ENCODE measurements at places on chromosomes 1 and 21.

- DNase-seq, result no peak
Observed at GRCh38 chr1:232786845-232787455, 18.3 kb upstream of the MAP10 start.

DNA sequence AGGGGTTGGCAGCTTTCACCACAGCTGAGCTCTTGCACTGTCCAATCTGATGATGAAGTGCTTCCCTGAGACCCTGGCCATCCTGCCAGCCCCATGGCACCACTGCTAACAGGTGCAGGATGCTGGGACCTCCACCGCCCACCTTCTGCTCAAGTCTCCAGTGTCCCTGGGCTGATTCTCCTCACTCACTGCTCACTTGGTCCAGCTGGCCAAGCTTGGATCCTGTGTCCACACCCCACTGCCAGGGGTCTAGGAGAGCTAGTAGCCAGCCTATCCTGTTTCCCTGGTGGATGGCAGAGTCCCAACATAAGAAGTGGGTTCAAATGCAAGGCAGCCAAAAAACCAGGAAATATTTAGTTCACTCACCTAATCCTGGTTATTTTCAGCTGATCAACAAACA, 217.2 kb upstream of the IRF2BP2 start:
- DNase-seq, result no peak

DNA sequence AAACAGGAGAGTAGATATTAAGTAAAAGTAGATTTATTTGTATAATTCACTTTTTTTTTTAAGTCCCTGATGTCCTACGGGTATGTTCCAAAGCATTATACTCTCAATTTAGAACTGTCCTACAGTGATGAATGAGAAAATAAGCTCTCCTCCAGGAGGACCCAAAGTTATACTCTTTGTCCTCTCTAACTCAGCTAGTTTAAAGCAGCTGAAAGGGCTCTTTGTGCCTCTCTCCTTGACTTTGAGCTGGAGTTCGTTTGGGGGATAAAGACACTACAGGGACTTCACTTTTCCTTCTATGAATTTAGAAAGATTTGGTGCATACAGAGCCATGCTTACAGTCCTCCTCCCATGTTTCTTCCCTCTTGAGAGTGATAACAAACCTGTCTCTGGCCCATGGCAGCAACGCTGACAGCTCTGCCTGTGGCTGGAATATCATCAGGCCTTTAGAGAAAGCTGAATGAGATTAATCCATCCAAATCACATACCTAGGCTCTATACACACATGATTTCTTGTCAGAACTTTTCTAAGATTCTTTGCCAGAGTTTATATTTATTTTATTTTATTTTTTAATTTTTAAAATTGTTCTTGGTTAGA, 134.3 kb downstream of the PIK3R3 start:
- DNase-seq, result no peak

- no peak for DNase-seq
Observed at GRCh38 chr1:202540014-202540413, 170.2 kb downstream of the SYT2 start.

GRCh38 chr21:46001821-46002681, 20.5 kb downstream of the COL6A1 start:
- peak; percentile 50 for DNase-seq

GRCh38 chr1:174406421-174406820, 41.3 kb upstream of the GPR52 start:
- no peak for DNase-seq

GRCh38 chr1:54965624-54966340, 14.6 kb upstream of the TMEM61 start:
- no peak for DNase-seq

DNA sequence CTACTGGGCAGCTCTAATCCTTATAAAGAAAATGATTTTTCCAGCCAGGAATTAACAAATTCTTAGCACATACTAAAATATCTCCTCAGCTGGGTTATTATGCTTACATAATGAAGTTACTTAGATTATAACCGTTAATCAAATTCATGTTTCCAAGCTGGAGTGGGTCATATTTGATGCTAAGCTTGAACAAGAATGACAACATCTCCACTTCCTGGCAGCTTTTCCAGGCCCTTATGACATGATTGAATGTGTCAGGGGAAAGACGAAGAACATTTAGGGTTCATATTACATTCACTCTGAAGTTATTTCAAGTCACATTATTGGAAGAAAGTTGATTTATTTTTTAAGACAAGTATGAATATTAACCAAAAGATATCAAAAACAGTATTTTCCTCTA, 333.7 kb downstream of the PCP4 start:
- no peak for DNase-seq

- DNase-seq, result peak; percentile 61
Observed at GRCh38 chr1:67307251-67308060, at the start of gene IL12RB2. TSS of gene IL12RB2 (plus strand) at chr1:67307873. CDS start at chr1:67320369, 12,496 bp downstream.

DNA sequence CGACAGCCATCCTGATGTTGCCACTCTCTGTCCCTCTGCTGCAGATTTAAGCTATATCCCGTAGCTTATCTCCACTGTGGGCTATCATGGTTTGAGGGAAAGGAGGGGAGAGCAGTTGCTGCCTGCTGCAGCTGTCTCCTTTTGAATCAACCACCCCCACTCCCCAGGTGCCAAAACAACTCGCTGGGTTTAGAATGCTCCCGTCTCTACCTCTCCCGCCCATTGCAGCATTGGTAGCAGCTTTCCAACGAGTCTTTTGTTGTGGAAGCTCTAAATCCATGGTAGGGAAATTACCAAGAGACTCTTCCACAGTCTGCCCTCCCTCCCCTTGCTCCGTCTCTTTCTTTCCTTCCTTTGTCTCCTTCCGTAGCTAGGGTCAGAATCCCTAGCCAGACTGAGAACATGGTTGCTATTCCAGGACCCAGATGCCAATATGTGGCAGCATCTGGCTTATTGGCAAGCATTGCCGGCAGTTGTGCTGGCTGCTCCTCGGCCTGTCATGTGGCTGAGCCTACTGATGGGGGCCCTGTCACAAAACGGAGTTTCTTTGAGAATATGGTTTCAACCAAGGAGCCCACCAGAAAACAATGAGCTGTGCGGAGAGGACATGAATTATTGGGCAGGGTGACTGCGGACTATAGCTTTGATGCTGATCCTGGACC, 230.7 kb downstream of the RPS6KC1 start:
- DNase-seq, result no peak

DNA sequence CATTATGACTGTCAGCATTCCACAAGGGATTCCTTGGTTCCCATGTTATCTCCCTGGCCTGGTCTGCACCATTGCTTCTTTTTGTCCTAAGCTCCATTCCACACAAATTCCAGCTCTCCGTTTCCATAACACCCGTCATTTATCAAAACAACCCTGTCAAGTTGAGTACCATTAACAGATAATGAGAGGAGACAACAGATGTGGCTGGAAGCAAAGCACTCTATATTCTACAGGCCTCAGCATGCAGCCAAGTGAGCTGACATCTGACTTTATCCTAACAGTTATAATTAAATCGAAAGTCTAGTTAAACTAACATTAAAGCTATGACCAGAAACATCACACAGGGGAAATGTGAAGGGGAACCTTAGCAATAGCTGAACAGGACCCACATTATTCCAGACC, 110.4 kb downstream of the RERE start:
- peak; percentile 85 for DNase-seq

DNA sequence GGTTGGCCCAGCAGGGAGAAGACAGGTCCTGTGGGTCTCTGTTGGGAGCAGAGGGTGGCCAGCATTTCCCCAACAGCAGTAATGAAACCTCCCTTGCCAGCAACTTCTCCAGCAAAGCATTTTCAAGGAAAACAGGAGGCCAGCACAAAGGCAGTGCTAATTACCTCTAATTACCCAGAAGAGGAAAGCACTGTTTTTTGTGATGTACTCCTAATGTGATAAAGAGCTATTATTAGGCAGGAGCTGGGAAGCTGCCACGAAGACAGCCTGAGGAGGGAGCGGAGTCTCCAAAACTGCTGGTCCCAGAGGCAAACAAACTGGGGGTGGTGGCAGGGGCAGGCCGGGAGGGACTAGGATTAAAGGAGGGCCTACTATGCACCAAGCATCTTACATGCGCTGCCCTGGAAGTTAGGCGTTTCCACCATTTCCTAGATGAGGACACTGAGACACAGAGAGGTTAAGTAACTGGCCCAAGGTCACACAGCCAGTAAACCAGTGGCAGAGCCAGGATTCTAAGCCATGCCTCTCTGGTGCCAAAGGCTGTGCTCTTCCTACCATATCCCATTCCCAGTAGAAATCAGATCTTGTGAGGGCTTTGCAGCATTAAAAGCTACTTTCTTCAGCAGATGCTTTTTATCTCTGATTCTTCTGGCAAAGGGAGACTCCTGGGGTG, 24.5 kb downstream of the HTR6 start:
- no peak for DNase-seq

- no peak for DNase-seq
Observed at GRCh38 chr1:227038401-227038800, 98.3 kb downstream of the COQ8A start.

DNA sequence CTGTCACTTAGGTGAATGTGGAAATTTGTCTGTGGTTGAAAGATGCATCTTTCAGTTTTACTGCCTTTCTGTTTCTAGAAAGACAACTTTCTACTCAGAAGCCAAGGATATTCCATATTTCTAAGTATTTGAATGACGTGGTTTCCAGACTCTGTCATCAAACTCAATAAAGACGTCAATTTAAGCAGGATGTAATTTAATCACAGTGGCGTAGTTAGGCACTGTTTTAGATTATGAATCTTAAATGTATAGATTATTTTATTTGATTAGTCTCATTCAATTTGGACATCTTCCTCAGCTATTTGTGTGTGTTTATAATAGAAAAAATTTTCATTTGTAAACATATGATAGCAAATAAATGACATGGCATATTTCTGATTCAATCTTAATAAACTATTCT, 298.9 kb downstream of the RYR2 start:
- no peak for DNase-seq

- peak; percentile 37 for DNase-seq
Observed at GRCh38 chr1:234545517-234546386, 64.2 kb downstream of the IRF2BP2 start.

DNA sequence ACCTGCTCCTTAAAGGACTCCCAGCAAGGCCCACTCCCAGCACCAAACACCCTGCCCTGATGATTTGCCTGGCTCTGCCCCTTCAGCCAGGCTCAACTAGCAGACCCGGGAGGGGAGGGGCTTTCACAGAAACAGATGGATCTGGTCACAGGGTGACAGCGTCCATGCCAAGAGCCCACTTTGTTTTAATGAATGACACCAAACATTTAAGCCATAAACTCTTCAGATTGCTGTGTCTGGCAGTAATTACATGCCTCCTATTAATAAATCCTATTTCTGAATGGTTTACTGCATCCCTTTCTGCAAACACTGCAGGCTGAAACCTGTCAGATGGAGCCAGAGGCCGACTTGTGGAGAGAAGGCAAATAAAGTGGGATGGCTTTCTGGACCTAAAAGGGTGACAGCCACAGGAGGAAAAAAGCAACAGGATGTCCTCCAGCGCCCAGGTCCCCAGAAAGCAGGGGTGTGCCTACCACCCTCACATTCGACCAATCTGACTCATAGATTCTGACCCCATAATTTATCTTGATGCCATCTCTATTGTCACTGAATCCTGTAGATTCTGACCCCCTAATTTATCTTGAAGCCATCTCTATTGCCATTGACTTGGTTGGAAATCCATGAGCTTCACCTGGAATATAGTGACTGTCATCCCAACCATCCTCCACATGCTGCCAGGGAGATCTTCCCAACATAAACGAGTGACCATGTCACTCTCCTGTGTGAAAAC, 200.9 kb downstream of the PLPP3 start:
- DNase-seq, result peak; percentile 71

DNA sequence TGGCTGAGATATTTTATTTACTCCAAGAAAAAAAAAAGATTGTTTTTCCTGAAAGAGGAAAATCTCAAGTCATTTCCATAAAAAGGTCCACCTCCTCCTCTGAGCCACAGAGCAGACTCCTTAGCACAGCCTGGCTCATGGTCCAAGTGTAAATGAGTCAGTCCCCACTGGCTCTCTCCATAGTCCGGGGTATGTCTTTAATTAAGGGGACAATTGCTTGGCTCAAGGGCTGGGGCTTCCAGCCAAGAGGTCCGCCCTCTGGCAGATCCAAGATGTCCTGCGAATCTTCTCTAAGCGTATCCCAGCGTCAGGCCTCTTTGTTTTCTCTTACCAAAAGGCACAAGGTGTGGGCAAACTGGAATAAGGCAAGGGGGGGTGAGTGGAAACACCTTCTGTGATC, 33.3 kb downstream of the FOXD2 start:
- DNase-seq, result no peak

DNA sequence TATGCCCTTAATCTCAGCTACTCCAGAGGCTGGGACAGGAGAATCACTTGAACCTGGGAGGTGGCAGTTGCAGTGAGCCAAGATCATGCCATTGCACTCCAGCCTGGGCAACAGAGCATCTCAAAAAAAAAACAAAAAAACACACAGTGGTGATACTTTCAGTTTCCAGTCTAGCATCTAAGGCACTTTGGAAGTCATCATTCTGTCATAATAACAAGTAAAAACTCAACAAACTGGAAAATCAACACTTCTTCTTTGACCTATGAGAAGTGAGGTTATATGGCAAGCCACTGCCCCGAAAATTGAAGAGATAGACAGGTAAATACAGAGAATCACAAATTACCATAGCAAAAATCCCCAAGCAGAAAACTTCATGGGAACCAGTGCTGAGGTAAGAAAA, 51.9 kb downstream of the IL12RB2 start:
- no peak for DNase-seq

- no peak for DNase-seq
Observed at GRCh38 chr1:244100704-244101453, 49.8 kb downstream of the ZBTB18 start.

DNA sequence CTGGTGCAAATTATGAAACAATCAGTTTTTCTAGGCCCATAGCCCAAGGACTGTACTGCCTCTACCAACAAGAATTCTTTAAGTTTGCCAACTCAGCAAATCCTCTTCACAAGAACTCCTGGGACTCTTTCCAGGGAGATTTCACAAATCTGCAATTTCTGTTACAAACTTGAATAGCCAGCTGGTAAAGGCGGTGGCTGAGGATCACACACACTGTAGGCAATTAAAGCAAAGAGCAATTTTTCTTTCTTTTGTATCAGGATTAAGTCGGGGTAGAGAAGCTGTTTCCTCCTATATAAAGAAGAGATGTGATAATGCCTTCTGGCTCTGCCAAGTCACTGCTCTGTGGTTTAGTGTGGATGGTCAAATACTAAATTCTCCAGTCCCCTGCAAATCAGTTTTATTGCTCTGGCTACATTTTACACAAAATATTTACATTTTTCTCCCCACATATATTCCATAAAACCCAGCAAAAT, 1.7 kb downstream of the ALDH9A1 start:
- no peak for DNase-seq

DNA sequence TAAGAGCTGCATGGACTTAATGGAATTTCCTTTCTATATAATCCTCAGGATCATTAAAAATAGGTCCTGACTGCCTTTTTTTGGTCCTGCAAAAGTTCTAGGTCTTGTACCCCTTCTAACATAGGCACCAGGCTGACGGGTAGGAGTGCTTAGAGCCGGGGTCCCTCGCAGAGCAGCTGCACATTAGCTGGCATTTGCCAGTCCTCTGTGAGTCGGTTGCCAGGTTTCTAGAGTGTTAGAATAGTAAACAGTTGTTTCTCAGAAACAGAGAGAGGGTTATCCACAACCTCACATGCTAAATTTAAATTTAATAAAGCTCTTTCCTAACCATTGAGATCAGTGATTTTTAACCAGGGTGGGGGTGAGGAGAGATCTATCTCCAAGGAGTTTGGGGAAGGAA, 35.4 kb upstream of the HEATR1 start:
- DNase-seq, result no peak
